ENCODE measurements at places on chromosomes 6 and 20.

DNA sequence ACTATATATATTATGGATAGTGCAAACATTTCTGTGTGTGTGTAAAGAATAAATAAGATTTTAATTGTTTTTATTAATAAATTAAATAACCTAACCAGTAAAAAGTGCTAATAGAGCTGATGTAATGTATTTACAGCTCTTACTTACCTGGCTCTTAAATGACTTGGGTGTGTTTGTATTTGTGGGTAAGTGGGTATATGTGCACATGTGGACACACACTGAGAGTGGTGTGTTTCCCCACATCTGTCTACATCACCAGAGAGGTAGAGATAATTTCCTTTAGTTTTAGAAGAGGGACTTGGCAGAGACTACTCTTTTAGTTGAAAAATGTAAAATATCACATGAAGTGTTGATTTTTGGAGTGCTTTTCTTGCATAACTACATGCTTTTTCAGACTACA, 76.0 kb downstream of the UST start:
- DNase-seq, result no peak

GRCh38 chr6:52154381-52154780, 31.8 kb upstream of the IL17A start:
- no peak for DNase-seq

DNA sequence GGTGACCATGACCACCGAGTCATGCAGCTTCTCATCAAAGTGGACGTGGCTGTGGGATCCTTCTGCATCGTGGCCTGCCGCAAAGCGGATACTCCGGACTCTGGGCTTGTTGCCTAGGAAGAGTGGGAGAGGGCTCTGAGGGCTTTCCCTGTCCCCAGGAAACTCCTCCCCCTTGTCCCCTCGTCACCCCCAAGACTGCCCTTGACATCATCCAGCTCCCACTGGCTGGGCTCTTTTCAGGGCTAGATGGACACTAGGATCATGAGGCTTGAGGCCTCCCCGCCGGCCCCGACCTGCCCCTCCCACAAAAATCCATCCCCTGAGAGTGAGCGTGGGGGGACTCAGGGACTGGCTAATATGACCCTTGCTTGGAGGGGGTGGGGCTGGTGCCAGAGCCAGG, 9.0 kb downstream of the ADISSP start:
- DNase-seq, result no peak

GRCh38 chr20:61092251-61092650, 159.8 kb upstream of the CDH4 start:
- no peak for DNase-seq

DNA sequence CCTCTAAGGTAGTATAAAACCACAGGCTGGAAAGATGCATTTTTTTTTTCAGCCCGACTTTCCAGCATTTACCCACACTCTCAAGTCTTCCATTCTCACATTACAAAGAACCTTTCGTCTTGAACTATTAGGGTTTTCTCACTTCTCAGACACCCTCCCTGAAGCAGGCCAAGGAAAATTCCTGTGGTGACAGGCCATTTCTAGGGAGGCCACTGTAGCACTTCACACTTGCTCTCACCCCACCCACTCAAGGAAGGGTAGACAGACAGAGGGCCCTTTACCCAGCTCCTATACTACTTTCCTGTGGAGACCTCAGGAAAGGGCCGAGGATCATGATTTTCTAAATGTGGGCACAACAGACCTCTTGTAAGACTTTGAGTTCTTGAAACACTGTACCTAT, 27.7 kb downstream of the KCNS1 start:
- no peak for DNase-seq
